Astrocyte (in vitro differentiated cells and primary cell): ENCODE measurements at places on chromosomes 7 and 10.

DNA sequence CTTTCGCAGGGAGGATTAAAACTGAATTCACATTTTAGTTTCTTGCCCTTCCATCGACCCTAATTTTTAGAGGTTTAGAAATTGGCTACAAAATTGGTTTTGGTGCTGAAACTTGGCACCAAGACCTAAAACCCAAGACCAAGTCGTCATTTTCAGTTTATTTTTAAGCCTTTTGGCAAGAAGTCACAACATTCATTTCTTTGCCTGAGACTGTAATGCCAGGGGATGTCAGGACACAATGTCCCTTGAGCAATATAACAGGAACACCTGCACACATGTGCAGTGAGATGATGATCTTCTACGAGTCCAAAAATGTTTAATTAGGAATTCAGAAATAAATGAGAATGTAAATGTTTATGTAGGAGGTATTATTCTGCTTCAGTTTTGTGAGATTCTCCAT lies 335.4 kb upstream of the ANKRD30A start:
- no peak for DNase-seq

DNA sequence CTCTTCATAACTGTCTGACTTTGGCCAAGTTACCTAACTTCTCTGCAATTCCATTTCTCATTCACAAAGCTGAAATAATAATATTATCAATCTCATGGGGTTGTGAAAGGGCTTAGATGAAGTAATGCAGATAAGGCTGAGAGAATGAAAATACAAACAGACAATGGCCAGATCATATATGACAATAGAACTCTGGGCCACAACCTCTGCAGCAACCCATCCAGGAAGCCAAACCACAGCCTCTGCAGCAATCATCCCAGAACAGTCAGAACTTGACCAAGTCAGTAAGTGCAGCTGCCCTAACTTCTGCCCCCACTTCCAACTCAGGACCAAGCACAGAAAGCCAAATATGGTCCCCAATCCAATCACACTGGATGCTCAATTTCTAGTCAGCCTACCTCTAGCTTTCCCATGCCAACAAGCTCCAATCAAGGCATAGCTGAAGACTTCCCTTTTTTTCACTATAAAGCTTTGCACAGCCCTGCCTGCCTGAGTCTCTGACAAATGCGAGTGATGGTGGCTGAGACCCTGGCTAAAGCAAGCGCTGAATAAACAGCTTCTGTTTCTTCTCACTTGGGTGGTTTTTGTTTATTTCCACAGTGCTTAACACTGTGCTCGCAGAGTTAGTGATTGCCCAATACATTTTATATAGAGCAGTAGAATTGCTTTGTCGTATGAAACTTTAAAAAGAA lies 34.8 kb upstream of the TNPO3 start:
- no peak for DNase-seq

- DNase-seq = peak; percentile 92
Observed at GRCh38 chr10:28991333-28992270, 297.3 kb upstream of the LYZL1 start.

DNA sequence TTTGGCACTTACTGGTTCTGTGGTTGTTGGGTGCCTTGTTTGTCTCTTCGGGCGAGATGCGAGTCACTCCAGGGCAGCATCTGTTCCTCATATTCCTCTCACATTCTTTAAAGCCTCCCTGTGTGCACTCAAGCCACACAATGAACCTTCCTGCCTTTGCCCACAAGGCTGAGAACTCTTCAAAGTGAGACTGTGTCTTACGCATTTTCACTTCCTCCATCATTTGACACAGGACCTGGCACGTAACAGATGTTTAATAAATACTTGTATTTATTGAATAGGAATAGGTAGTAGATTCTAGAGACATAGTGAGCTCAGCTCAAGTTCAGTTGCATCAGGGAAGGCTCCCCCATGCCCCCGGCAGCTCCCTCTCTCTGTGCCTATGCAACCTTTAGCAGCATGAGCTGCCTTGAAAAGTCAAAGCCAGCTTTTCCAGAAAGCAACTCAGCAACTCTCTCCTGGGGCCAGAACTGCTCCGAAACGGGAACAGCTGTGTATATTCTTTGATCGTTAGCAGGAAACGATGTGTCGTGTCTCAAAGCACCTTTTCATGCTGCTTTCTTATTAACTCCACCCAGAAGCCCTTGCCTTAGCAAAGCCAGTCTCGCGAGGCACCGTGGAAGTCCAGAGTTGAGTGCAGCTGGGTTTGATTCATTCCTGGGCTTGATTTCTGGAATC lies 97.5 kb downstream of the PFKFB3 start:
- DNase-seq = peak; percentile 41

DNA sequence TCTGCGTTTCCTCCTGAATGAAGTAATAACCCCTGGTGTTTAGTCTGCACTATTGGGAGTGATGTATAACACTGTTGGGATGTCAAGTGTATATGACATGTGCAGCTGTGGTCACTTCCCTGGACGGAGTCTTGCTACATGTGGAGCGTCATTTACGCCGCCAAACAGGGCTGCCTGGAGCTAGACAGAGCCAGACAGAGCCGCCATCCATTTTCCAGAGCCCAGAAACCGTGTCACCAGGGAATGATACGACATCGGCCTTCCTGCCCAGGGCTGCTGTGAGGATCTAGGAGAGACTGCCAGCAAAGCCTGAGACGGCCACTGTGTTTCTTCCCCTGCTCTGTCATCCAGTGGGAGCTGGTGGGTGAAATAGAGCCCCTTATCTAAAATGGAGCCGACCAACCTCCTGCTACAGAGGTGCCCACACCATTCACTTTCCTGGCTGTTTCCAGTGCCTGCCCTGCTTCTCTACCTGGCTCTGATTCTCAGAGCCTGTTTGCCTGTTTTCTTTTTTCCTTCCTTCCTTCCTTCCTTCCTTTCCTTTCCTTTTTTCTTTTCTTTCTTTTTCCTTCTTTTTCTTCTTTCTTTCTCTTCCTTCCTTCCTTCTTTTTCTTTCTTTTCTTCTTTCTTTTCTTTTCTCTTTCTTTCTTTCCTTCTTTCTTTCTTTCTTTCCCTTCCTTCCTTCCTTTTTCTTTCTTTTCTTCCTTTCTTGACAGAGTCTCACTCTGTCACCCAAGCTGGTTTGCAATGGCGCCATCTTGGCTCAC lies 13.3 kb upstream of the FGFR2 start:
- no peak for DNase-seq

- no peak for DNase-seq
Observed at GRCh38 chr10:11141571-11142091, 124.0 kb downstream of the CELF2 start.

- DNase-seq = peak; percentile 81
Observed at GRCh38 chr10:24974976-24975375, 22.6 kb upstream of the PRTFDC1 start.

DNA sequence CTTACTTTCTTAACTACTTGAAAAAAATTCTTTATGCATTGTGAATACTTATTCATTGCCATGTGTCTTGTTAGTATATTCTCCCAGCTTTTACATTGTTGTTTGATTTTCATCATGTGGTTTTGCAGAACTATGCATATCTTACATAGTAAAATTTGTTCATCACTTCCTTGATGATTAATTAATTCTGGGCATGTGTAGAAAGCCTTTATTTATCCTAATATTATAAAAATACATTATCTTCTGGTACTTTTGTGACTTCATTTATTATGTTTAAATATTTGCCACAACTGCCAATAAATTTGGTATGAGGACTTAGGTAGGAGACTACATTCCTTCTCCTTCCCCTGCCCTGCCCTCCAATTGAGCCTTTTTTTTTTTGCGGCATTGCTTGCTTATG lies 166.0 kb upstream of the ZNF32 start:
- DNase-seq = peak; percentile 58

GRCh38 chr10:132271458-132272230 lies 36.1 kb downstream of the STK32C start:
- DNase-seq = no peak

GRCh38 chr10:21891439-21891838 lies 112.1 kb downstream of the DNAJC1 start:
- DNase-seq = no peak

GRCh38 chr7:124643311-124643811 lies 122.2 kb downstream of the GPR37 start:
- no peak for DNase-seq

- DNase-seq = peak; percentile 40
Observed at GRCh38 chr10:109978481-109978880, 29.3 kb upstream of the ADD3 start.
